ENCODE measurements at places on chromosomes 12 and 14.

DNA sequence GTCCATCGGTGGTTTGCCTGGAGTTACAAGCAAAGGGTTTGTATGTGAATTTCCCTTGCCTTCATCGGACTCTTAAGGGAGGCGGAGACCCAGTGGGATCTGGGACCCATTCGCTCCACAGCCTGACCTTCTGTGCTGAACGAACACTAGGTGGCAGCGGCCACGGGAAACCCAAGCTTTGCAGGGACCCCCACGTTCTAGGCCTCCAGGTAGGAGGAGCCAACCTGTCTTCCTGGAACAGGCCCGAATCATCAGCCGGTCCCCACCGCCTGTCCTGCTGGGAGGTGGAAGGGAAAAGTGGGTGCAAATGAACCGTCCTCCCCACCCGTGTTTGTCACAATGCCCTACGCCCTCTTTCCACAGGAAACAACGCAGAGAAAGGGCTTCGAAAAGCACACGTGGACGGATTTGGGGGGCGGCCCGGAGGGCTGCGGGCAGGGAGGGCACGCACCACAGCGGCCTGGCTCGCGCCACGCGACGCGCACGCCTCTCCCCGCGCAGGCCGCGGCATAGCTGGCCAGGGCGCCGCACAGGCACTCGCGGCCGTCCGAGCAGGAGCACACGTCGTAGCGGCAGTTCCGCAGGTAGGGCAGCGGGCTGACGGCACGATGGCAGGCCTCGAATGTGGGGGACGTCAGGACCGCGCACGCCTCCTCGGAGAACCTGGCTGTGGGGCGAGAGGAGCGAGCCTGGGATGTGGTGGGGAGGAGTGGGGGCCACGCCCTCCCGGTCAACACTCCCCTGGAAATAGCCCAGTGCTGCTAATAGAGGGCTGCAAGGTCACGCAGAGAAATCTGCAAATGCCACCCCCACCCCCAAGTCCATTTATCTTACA is 67.8 kb downstream of the VWF start:
- no peak for DNase-seq

DNA sequence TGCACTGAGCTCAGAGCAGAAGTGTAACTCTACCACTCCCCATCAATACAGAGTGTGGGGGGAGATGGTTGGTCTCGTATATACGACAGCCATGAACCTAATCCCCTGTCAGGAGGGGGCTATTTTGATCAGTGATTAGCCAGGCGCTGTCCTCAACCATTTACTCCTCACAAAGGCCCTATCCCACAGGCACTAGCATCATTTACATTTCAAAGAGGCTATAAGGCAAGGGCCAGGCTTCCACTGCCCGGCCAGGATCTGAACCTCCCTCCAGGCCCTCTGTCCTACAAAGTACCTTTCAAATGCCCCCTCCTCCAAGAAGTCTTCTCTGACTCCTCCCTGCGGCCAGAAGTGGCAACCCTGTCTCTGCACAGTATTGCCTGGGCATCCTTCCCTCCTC is 74.7 kb downstream of the ITPK1 start:
- DNase-seq = no peak

DNA sequence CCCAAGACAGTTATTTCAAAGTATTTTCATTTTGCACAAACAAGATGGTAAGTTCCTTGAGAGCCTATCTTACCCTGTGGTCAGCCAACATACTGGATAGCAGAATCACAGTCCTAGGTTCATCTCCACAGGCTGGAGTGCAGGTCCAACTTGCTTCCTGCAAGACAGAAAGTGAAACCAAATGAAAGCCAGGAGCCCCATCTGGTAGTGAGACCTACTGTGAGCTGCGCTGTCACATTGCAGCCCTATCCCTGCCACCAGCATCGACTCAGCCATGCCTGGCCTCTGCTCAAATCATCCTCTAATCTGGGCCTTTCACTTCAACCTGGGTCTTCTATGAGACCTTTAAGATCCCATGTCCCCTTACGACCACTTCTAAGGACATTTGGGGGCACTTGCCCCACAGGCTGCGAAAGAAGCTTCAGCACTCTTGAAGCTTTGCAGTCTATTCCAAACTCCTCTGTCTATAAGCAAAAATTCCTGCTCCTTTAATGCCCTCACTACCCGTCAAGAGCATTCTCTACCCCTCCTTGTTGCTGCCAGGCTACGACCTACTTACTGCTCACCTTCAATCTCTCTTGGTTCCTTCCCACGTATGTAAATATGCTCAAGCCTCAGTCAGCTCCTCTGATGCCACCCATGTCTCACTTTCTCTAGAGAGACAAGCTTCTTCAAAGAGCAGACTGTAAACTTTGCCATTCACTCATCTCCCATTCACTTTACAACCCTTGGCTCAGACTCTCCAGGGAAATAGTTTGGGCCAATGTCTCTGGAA is 55.9 kb upstream of the TSPAN11 start:
- no peak for DNase-seq

DNA sequence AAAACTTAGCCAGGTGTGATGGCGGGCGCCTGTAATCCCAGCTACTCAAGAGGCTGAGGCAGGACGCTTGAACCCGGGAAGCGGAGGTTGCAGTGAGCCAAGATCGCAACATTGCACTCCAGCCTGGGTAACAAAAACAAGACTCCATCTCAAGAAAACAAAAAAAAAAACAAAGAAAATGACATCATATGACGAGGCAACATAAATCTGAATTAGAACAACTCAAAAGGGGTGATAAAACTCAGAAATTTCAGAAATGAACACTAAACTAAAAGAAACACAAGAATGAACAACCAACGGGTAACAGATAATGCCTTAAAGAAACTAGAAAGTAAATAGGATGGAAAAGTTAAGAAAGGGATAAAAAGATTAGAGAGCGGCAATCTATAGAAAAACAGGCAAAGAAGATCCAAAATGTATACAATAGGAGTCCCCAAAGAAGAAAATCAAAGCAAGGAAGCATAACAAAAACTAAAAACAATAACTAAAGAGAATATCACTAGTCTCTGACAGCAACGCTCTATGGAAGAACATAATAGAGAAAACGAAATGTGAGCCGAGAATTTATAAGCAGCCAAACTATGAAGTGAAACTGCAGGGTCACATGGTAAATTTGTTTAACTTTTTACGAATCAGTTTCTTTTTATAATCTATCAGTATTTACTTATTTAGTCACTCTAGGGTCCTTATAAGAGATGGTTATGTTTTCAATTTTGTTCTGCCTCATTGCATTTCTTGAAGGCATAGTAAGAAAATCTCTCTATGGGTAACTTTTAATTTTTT is 45.7 kb downstream of the SPPL3 start:
- no peak for DNase-seq

DNA sequence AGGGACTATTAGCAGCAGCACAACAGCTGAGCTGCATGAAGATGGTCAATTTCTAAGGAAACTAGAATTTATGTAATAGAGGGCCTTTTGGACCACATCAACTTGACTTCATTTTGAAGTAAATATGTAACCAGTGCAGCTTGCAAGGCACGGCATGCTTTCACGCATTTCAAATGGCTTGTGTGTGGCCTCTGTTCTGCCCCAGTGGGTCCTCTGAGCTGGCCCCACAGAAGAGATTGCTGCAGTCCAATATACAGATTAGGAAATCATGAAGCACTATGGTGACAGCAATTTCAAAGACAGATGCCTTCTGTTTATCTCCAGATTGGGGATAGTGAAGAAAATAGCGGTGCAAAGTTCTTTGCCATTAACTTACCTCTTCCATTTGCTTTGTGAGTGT is 101.4 kb downstream of the PDZRN4 start:
- no peak for DNase-seq

- no peak for DNase-seq
These were observed 4.4 kb upstream of the RPAP3 start for GRCh38 chr12:47710278-47710677.

- DNase-seq = no peak
These were observed 152.1 kb downstream of the ITPR2 start for GRCh38 chr12:26680727-26681455.
